ENCODE measurements at places on chromosomes 3 and 15.

GRCh38 chr3:168250415-168250861, 154.7 kb upstream of the GOLIM4 start:
- DNase-seq: no peak

DNA sequence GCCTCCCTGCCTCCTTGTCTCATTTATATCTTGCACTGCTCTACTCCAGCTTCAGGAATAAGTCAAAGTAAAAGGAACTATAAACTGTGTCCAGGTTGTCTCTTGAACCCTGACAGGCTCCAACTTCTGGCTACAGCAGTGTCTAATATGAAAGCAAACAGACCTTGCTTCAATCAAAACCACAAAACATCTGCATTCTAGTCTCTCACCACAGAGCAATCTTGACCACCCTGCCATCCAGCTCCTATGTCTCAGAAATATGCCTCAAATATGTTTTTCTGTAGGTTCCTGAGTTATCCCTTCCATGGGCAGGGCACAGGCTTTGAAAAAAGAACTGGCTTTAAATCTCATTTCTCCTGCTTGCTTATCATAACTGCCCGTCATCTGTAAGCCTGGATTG, 13.0 kb upstream of the RAMAC start:
- no peak for DNase-seq

DNA sequence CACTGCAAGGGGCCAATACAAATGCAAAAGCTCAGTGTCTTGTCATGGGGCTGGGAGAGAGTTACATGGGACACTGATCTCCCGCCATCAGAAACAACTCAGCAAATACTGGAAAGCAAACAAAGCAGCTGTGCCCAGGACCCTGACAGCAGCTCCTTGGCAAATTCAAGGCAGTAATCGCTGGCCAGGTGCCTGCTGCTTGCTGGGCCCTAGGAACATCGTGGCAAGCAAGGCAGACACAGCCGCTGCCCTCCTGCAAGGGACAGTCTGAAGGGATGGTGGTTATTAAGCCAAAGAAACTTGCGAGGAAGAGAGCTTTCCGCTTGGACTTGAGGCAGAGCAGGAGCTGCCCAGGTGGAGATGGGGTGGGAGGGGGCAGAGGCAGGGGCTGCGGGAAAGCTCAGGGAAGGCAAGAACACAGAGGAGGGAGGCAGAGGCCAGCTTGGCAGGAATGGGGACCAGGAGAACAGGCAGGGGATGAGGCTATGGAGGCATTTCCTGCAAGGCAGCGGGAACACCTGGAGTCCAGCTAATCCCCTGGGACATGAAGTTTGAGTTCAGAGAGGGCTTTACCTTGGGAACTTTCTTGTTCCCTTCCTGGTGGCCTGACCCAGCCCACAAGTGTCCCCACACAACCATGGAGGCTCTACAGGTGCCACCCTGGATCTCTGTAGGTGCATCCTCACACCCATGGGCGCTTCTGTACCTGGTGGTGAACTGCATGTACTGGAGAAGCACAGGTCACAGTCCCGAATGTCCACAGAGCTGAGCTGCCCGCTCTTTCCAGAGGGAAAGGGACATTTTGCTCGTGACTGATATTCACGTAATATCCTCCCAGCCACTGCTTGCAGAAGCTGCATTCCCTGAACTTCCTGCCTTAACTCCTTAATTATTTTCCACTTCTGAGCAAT, 78.7 kb upstream of the ATP2B2 start:
- no peak for DNase-seq

DNA sequence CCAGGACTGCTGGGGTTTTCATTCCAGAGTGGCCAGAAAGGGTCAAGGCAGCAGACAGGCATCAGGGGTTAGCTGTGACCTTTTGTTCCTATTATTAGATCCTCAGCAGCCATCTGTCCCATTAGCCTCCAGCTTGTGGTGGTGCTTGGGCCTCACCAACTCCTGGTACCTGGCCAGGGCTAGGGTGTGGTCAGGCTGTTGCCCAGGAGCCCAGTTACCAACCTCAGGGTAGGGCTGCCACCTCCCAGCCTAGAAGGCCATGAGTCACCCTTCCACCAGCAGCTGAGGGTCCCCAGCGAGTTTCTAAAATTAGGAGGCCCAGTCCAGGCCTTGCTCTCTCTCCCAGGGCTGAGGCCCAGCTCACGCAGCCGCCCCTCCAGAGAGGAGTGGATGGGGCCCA, 12.2 kb downstream of the TMEM43 start:
- DNase-seq: no peak

- DNase-seq: no peak
These were observed at the start of gene RLBP1 for GRCh38 chr15:89221543-89221942. RLBP1 (minus strand) TSS chr15:89221579; CDS start chr15:89218975, 2,604 bp downstream.

GRCh38 chr3:13750731-13751130, 129.1 kb downstream of the WNT7A start:
- no peak for DNase-seq

GRCh38 chr3:13406190-13406589, 13.9 kb downstream of the NUP210 start:
- no peak for DNase-seq

- no peak for DNase-seq
These were observed 368.3 kb upstream of the DCBLD2 start for GRCh38 chr3:99269606-99270351.

DNA sequence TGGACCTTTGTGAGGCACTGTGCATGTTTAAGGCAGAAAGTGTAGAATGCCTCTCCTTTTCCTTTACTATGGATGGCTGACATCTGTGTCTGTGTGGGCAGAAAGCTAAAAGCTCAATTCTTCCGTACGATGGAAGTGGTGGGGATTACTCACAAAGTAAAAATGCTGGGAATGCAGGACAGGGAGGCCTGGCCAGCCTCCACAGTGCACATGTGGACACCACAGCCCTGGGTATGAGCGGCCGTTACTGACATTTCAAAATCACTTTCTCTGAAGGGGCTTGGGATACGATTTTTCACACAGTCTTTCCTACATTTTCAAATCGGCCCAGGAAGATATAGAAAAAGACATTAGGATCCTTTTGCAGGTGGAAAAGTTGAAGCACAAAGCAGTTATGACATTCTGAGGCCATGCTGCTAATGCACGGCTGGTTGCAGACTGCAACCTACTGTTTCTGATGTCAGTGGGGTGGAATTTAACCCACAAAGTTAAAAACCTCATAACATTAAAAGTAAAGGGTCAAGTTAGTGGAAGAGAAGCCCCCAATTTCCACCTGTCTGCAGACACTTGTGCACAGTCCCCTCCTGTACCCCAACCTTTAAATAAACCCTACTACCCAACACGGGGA, 27.9 kb downstream of the EHD4 start:
- DNase-seq: no peak

GRCh38 chr3:126914226-126914625, 68.7 kb upstream of the PLXNA1 start:
- DNase-seq: no peak

DNA sequence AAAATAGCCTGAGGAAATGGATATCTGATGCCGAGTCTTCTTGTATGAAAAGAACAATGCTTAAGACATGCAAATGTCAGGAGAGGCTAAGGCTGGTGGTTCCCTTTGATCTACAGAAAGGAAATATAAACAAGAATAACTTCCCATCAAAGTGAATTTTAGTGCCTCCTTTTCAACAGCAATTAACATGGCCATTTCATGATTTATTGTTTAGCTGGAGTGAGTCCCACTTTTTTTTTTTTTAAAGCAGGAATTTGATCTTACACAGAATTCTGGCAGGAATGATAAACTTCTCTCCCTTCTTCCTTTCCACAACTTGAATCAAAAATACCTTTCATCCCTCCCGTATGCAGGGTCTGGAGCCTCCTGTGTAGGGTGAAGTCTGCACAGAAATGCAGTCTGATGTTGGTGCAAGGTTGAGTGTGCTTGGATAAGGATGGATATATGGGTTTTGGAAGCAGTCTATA, 287.0 kb downstream of the MEX3B start:
- DNase-seq: no peak

DNA sequence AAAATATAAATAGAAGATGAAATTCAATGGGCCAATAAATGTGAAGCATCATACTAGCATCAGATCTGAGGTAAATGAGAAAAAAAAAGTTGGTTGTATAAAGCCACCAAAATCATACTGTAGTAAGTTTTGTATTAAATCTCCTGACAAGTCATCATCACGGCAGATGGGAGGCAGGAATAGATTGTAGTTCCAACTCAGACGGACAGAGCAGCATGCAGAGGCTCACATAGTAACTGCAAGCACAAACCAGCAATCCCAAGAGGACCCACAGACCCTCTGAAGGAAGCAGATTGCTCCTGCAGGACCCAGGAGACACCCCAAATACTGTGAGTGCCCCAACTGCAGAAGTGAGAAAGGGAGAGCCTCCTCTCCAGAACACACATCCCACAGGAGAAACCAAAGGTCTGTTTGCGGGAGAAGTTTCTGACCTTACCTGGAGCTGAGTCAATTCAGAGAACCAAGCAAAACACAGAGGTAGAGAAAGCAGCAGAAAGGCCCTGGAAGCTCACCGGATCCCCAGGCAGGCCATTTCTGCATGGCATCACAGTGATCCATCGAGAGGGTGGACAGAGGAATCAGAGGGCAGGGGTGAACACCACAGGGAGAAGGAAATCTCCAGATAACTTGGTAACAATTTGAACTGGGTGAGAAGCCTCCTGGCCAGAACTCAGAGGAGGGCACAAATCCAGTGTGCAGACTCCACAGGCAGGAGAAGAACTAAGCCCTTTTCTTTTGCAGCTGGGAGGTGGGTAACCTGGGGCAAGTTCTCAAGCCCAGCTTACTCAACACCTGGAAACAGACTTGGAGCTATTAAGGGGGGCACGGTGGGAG, 141.6 kb upstream of the ARHGEF26 start:
- no peak for DNase-seq

Data from stimulated activated naive CD4-positive, alpha-beta T cell (primary cell).